Stimulated activated CD4-positive, alpha-beta T cell treated with anti-CD3 and anti-CD28 coated beads, Interleukin-2, amount 100 ng/mL, for 4 hours (primary cell): ENCODE measurements at places on chromosomes 13 and 19.

- DNase-seq: no peak
Measured at GRCh38 chr19:46022431-46023310, at the start of gene PGLYRP1. TSS of gene PGLYRP1 (minus strand) at chr19:46023053. CDS start at chr19:46023021, 32 bp downstream.

GRCh38 chr13:60370343-60370742 lies 26.7 kb upstream of the TDRD3 start:
- DNase-seq: no peak

GRCh38 chr19:4396949-4397783 lies 3.2 kb downstream of the SH3GL1 start:
- no peak for DNase-seq

DNA sequence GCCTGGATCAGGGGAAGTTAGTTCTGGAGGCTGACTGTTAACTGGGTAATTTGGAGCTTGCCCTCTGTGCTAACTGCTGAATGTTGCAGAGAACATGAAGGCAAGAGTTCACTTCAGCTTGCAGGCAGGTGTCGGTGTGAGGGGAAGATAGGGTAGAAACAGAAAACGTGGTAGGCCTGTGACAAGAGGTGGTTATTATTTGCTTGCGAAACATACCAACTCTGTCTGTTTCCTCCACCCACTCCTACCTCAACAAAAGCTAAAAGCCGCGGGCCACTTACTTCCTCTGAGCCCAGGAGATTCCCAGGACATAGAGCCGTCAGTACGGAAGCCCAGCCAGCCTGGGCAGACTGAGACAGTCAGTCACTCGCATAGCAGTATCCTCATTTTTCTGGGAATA lies 119.2 kb upstream of the ABCC4 start:
- DNase-seq: no peak

DNA sequence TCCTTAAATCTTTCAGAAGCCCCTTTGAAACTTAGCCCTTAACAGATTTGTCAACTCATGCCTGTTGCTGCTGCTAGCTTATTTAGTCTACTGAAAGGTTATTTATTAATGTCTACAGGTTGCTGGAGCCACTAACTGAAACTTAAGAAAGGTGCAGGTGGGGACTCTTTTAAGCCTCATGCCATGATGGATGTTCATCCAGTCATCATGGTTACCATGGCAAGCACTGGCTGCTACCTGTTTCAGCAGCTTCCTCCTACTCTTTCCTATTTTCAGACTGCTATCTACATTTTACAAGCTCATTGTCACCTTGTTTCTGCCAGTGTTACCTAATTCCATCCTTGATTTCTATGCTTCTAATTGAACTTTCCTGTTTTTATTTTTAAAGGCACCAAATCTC lies 27.1 kb downstream of the DGKH start:
- no peak for DNase-seq

- no peak for DNase-seq
Measured at GRCh38 chr19:28701491-28701890, 511.5 kb downstream of the UQCRFS1 start.

GRCh38 chr13:42028113-42028799 lies 20.2 kb upstream of the DGKH start:
- no peak for DNase-seq

- no peak for DNase-seq
Measured at GRCh38 chr19:49423071-49423984, at the start of gene PTH2. TSS of gene PTH2 (minus strand) at chr19:49423441. CDS start at chr19:49423339, 102 bp downstream.

DNA sequence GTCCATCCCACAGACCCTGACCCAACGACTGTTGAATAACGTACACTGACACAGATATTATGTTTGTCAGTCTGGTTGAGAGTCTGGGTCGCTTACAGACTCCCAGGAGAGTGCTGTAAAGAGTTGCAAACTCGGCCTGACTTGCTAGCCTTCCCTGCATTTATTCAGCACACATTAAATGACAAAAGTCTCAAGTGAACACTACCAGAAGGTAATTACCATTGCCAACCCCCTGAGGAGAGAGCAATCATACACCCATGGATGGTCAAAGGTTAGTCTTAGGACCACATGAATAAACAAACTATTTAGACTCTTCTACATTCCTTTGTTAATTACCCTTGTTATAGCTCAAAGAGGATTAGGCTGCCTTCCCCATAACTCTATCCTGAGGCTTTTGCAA lies 1048.6 kb downstream of the PCDH17 start:
- DNase-seq: no peak

GRCh38 chr19:55149078-55150003 lies at the start of gene TNNT1:
TSS of gene TNNT1 (minus strand) at chr19:55149206. CDS start at chr19:55147157, 2,049 bp downstream.
- no peak for DNase-seq

- DNase-seq: no peak
Measured at GRCh38 chr13:23592596-23592995, 22.4 kb downstream of the TNFRSF19 start.

DNA sequence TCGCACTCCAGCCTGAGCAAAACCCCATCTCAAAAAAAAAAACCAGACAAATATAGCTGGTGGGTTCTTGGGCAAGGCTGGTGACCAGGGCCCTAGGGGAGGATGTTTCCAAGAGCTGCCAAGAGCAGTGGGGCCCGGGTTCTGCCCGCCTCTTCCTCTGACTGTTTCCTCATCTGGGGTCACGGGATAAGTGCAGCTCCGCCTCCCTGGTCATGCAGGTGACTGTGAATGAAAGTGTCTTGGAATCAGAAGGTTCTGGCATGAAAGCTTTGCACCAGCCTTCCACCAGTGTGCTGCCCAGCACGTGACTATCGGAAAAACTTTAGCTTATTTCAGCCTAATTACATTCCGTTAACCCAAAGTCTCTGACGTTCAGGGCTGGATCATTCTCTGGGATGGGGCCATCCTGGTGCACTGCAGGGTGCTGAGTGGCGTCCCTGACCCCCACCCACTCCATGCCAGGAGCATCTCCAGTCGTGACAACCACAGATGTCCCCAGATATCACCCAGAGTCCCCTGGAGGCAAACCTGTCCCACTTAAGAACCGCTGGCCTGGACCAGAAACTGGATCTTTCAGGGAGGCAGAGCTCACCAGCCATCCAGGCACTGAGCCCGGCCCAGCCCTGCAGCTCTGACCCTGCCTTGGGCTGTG lies 85.6 kb downstream of the GNG7 start:
- no peak for DNase-seq

GRCh38 chr19:55333870-55334269 lies 5.8 kb upstream of the KMT5C start:
- no peak for DNase-seq

- peak; percentile 27 for DNase-seq
Measured at GRCh38 chr19:8515317-8515716, 1.4 kb upstream of the ZNF414 start.

GRCh38 chr19:14558370-14559066 lies 13.3 kb downstream of the NDUFB7 start:
- no peak for DNase-seq

DNA sequence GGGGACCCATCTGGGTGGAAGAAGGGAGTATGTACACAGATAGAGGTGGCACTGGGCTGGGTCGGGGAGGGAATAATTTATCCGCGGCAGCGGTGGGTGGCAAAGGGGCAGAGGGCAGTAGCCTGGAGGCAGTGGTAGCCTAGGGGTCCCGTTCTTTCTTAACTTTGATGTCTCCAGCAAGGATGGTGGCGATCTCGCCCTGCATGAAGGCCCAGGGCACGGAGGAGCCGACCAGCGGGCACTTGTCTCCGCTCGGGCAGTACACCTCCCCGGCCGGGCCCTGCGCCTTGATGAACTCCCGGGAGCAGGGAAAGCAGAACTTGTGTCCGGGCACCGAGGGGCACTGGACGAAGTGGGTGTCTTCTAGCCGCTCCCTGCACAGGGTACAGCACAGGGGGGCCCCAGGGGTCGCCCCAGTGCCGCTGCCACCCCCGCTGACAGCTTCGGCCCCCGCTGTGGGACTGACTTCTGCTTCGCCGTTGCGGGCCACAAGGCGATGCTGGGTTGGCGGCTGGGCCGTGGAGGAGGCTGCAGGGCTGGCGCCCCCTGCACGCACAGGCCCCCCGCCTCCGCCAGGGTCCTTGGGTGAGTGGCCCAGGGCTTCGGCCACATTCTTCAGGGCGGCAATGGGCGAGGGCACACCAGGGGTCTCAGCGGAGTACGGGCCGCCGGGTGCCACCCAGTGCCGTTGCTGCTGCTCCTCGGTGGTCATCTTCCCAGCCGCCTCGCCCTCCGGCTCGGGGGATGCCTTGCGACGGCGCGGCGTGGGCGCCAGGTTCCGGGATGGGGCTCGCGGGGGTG lies 1.9 kb downstream of the IRF2BP1 start:
- no peak for DNase-seq

DNA sequence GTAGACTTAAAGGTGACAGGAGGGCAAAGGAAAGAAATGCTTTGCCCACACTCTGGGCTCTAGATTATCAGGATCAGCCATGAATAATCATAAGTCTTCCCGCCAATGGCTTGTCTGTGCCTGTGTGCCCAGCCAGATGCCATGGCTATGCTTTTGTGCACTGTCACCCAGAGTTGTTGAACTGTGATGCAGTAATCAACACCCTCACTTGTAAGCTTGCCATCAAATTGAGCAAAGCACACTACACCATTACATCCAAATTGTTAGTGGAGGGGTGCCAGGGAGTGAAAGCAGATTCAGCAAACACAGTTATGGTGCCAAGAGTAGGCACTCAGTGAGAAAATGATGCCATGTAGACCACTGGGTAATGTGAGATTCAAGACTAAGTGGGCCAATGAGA lies 845.3 kb upstream of the MIR17HG start:
- DNase-seq: no peak

DNA sequence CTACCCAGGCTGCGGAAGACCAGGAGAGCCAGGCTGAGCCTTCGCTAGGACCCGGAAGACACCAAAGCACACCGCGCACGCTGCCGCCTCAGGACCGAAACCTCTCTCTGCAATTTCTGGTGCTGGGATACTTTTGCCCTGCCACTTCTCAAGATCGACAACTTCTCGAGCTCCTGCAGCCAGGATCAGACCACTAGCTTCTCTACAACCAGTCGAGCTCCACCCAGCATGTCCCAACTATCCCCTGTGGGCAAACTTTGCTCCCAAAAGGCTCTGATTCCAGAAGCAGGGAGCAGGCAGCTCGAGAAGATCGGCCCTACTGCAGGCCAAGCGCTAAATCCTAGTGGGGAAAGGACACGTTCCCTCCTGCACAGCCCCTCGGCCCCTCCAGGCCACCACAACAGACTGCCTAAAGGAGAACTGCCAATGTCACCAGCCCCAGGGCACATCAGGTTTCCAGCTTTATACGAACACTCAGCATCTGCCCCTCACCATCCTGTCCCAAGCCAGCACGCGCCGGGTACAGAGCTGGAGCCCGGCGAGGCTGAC lies 979 bp downstream of the AKAP8 start:
- peak; percentile 29 for DNase-seq

DNA sequence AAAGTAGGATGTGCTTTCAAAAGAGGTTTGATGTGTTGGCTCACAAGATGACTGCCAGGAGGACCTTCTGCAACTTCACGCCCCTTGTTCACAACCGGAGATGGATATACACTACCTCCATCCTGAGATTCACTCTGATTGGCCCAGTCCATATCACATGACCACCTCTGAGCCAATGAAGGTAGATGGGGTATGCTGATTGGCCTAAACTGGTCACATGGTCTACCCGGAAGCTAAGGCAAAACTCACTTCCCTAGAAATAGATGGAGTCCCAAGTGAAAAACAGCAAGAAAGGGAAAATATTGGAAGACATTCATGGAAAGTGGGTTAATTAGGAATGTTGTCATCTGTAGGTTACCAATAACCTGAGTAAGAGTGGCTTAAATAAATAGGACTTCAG lies 119.7 kb upstream of the MRI1 start:
- no peak for DNase-seq

- no peak for DNase-seq
Measured at GRCh38 chr13:50629966-50630365, 213.5 kb downstream of the DLEU7 start.

- DNase-seq: no peak
Measured at GRCh38 chr13:52109116-52109670, 19.7 kb downstream of the NEK5 start.

DNA sequence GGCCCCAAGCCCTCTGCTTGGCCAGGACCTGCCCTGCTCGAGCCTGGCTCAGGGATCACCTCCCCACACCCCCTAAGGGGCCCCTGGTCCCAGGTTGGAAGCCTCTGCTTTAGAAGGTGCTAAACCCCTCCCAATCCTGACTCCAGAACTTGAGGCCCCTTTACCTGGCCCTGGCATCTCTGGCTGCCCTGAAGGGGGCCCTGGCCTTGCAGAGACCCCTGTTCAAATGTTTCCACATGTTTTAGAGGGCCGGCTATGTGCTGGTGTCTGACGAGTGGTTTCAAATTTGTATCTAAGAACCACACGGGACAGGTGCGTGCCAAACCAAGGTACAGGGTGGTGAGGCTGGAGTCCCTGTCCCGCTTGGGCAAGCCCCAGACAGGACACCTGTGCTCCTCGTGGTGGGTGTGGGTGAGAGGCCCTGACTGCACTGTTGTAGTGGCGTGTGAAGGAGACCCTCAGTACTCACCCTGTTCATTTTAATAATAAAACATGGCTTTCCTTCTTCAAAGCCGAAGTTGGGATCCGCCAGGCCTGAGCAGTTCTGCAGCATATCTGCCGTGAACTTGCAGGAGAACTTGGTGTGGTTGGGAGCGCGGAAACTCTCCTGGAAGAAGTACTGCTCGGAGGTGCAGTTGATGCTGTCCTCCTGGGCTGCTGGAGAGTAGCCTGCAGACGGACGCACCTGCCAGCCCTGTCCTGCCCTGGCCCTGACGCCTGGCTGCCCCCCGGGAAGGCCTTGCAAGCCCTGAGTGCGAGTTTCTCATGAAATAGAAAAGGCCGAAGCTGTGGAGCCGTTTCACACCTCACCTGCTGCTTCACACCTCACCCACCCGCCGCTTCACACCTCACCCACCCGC lies 5.4 kb downstream of the ATP4B start:
- no peak for DNase-seq

DNA sequence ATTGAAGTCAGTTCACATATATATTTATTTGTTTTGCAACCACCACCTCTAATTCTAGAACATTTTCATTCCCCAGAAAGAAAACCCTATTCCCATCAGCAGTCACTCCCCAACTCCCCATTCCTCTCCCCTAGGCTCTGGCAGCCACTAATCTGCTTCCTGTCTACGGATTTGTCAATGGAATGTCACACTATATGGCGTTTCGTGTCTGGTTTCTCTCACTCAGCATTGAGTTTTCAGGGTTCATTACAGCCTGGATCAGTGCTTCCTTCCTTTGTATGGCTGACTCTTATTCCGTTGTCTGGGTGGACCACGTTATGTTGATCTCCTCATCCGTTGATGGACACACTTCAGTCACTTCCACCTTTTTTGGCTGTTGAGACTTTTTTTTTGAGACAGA lies 9.3 kb downstream of the COLGALT1 start:
- DNase-seq: no peak

DNA sequence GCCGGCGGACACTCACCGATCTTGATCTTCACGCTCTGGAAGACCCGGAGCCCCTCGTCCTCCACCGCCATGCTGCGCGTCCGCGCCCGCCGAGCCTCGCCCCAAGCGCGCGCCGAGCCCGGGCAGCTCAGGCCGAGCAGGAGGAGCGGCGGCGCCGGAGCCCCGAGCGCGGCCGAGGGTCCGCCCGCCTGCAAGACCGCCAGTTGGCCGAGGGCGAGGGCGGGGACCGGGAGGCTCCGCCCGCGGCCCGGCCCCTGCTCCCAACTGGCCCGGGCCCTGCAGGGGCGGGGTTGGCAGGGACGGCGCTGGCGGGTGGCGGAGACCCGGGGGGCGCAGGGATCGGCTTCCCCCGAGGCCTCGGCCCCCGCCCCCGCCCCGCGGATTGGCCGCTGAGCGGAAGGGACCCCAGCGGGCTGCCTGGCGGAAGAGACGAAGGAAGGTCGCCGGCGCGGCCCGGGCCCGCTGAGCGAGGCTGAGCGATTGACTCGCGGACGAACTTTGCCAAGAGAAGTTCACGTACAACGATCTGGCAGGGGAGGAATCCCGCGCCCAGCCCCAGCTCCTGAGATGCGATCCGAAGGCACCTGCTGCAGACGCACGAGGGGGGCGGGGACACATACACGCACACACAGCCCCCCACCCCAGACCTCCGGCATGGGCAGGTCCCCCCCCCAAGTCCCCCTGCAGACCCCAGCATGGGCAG lies at the start of gene RASA3:
Gene RASA3 (minus strand): TSS at position 205 of the 703 bp plus-strand sequence. CDS start 134 bp downstream, at position 71.
- no peak for DNase-seq
